ENCODE measurements at places on chromosomes 2 and 18.

DNA sequence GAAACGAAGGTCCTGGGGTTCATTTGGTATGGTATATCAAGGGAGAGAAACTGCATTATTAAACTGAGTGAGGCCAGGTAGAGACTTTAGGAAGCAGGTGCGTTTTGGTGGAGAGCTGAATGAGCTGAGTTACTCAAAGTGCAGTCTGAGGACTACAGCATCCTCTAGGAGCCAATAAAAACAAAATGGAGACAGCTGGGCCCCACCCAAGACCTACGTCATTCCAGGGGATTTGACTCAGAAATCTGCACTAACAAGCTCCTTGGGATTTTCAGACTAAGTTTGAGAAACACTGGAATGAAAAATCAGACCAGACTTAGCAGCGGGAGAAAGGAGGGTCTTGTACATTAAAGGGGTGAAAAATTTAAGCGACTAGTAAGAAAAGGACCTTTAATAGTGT lies 131.5 kb downstream of the UXS1 start:
- DNase-seq, result no peak

DNA sequence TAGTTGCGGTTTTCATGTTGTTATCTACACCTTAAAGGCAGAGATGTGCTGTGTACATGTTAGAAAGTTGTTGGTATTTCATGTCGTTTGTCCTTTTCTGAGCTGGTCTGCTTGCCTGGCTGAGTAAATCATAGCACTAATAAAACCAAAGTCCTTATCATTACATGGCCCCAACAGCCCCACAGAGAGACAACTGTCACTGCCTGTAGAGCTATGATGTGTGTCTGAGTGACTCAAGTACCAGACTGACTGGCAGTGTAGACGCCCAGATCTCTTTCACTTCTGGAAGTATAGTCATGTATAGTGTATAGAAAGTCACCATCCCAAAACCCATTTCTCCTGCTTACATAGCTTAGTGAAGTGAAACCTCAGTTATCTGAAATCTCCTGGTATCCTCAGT lies 4.3 kb downstream of the SOCS6 start:
- no peak for DNase-seq

DNA sequence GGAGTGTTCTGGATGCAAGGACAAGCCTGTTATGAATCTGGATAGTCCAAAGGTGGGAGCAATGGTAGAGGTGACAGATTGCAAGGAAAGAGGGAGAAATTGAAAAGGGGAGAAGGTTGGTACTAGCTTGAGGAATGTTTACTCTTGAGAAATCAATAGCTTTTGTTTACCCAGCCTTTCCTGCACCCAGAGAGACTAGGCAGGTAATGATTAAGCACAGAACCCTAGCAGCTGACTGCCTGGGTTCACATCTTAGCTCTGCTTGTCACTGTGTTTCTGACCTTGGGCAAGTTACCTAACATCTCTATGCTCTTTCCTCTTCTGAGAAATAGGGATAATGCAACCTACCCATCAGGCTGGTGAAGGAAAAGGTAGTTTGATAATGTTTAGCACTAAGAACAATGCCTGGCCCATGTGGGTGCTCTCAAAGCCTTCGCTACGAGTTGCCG lies 178.6 kb downstream of the MGAT5 start:
- DNase-seq, result no peak

DNA sequence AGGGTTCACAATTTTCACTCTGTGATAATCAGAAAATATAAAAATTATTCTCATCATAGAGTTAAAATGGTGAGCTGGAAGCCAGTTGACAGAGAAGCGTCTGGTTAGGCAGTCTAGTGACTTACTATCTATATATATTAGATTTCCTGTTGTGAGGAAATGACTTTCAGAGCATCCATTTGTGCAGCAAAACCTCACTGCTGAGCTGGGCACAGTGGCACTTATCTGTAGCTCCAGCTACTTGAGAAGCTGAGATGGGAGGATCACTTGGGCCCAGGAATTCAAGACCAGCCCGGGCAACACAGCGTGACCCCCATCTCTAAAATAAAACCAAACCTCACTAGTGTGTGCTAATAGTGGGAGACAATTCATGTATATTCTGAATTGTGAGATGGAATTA lies 7.2 kb upstream of the KIAA2012 start:
- DNase-seq, result no peak

GRCh38 chr2:239140346-239141020 lies 260.3 kb downstream of the HDAC4 start:
- no peak for DNase-seq

DNA sequence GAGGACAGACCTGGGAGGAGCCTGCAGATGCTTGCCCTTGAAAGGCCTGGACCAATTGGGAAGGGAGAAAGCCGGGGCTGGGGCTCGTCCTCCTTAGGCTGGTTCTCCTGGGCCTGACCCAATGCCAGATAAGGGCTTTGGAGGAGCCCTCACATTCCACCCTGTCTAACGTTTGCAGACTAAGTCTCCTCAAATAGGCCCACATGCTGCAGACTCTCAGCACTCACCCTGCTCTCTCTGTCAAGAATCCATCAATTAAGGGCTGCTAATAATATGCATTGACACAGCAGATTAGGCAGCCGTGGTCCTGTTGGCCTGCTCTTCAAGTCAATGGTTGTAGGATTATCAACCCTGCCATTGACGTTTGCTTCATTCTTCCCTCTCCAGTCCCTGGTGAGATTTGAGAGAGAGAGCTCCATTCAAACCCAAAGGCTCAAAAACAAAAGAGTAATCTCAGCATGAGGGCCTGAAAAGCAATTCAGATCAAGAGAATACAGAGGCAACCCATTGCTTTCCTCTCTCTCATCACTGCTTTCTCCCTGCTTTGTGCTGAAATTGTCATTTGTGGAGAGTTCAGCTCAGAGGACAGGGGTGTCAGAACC lies 167.6 kb downstream of the INSIG2 start:
- no peak for DNase-seq

- DNase-seq, result no peak
Observed at GRCh38 chr18:13394801-13395200, 176.2 kb downstream of the LDLRAD4 start.

DNA sequence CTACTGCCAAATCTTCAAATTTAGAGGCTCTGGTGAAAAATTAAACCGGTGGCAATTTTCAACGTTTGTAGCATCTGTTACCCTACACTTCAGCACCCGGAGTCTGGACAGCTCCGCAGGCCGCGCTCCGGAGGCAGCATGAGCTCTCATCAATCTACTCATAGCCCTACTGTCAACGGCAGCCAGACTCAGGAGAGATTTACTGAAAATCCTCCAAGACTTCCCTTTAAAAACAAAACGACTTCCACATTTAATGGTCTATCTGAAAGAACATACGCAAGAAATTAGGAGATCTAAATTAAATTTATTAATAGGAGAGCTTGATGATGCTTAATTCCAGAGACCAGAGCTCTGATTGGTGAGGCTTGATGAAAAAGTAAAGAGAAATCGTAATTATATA lies 970 bp upstream of the ADCYAP1 start:
- no peak for DNase-seq

Measured in AG04449 (cell line).